ENCODE measurements at places on chromosomes 1 and 21.
A peak's percentile ranks its signal among the peaks of the same experiment; 100 is the strongest.

DNA sequence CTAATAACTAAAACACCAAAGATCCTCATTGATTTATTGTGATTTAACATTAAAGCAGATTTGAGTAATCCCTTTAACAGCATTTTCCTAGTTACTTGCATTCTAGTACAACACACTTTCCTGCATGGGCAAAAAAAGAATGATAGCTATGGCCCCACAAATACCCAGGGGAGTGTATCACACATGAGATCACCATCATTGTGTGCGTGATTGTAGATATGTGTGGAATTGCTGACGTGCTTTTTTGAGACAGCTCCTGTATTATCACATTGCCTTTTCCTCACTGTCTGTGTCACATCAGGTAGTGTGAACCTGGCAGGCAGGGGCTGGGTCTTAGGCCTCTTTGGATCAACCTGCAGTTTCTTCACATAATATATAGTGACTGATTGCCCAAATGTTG is 48.5 kb upstream of the SAMD13 start:
- DNase-seq, result no peak

GRCh38 chr1:197481101-197481500 is 213.0 kb downstream of the CRB1 start:
- no peak for DNase-seq

DNA sequence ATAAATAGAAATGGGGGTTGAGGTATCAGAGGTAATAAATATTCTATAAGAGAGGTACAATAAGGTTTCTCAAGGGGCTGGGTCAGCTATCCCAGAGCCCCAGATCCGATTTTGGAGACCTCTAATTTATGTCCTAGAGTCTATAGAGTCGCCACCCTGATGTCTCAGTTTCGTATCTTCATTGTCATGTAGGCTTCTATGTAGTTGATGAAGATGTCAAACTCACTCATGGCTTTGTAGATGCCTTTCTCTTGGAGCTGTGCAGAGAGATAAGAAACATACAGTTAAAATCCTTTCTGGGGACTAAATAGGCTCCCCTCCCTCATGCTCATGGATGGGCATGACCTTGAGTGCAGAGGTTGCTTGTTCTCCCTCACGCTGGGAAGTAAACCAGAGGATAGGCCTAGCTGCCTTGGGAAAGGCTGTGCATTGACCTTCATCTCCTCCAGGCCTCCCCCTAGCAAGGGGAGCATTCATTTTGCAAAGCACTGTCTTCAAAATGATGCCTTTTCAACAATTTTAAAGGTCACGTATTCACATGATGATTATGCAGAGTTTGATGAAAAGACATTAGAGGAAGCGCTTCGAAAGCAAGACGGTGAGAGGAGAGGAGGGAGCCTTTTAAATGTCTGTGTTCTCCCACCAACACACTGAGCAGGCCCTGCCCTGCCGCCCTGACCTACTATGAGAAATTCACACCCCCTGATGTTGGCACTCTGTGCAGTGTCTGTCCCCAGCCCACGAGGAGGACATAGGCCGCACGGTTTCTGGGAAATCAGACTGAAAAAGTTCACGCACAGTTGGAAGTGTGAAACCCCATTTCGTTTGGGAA is 1.9 kb upstream of the IL19 start:
- DNase-seq, result no peak

DNA sequence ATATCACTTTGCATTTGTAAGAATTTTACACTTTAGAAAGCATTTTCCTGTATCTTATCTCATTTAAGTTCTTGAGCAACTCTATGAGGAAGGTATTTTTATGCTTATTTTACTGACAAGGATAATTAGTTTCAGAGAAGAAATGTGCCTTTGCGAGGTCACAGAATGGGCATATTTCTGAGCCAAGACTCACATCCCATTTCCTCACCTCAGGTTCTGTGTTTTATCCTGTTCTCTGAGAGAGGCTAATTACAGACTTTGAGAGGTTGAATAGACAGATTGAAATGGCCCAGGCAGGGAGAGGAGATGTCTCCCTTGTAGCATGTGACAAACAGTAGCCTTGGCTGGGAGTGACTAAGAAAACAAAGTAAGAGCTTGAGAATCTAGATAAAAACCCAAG is 39.1 kb upstream of the ZC3H11B start:
- no peak for DNase-seq

GRCh38 chr1:156608036-156608674 is 6.9 kb upstream of the GPATCH4 start:
- DNase-seq, result peak; percentile 80

- no peak for DNase-seq
Observed at GRCh38 chr1:49060766-49061165, 284.1 kb upstream of the BEND5 start.

DNA sequence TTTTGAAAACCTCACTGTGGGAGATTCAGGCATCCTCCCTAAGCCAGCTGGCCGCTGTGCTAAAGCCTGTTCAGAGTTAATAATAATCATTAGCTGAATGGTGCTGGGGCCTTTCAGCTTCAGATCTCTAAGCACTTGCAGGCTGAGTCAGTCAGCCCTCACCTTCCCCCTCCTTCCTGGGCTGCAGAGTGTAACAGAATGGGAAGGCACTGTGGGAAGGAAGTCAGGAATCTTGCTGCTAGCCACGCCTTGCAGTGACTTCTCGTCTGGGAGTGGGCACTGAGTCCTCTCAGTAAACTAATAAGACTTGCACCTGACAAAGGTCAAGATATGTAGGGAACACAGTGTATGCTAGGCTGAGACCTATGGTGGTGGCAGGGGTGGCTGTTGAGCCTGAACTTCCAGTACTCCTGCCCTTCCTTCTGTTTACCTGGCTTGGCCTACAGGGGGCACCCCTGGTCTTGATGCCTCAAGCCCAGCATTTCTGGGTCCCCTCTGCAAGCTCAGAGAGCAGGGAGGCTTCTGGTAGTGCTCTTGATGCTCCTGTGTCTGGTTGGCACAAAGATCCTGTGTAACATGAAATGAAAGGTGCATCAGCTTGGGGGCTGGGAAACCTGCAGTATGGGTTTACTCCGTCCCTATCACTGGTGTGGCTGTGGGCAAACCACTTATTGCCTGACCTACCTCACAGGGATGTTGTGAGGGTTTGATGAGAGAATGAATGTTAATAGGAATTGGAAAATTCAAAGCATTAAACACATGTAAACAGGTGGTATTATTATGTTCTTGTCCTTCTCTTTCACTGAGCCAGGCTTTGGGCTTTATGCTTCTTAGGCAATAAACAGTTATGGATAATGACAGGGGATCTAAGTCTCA is 6.0 kb downstream of the CYB561D1 start:
- DNase-seq, result peak; percentile 51

- no peak for DNase-seq
Observed at GRCh38 chr1:62800281-62800680, 16.3 kb downstream of the ATG4C start.

- DNase-seq, result no peak
Observed at GRCh38 chr21:41933313-41934079, 20.3 kb downstream of the C2CD2 start.

DNA sequence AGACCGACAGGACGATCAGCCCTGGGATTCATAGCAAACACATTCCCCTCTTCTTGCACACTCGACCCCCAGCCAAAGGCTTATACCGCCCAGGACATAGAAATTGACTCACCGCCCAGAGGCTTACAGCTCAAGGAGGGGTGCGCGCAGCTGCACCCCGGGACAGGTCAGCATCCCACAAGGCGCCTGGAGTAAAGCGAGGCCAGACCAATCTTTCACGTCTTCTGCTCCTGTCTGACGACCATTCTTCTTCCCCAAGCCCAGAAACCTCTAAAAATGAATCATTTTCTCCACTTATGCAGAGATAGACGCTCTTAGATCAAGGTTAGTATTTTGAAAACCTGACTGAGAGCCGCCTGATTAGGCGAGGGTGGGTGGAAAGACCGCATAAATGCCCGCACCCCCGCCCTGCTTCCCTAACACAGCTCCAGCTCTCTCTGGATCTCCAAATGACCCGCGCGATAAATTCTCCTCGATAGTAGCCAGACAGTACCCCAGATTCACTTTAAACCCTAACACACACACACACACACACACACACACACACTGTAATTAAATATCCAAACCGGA is 1.9 kb upstream of the LHX8 start:
- DNase-seq, result no peak

DNA sequence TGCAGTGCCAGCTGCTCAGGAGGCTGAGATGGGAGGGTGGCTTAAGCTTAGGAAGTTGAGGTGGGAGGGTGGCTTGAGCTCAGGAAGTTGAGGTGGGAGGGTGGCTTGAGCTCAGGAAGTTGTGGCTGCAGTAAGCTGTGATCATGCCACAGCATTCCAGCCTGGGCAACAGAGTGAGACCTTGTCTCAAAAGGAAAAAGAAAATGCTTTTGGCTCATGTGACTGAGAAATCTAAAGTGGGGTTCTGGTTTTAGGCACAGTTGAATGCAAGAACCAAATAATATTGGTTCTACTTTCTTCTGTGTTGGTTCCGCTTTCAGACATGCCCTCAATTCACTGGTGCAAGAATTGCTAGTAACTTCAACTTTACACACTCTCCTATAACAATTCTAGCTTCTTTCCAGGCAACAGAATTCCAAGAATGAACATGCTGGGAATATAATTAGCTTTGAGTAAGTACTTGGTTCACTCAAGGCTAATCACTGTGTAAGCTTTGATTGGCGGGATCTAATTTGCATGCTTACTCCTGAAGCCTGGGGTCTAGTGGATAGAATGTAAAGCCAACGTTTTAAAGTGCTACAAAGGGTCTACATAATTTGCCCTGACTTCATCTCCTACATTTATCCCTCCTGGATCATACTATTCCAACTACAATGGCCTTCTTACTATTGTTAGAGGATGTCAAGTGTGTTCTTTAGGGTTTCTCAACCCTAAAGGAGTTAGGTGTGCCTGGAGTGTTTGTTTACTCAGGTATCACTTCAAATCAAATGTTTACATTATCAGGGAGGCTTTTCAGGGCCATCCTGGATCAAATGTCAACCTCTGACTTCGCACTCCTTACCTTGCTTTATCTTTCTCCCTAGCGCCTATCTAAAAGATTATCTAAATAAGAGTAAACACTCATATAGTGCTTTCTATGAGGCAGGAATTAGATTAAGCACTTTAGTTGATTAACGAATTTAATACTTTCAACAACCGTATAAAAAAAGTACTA is 115.1 kb downstream of the SLC16A1 start:
- DNase-seq, result no peak

- no peak for DNase-seq
Observed at GRCh38 chr1:8419172-8419571, 101.3 kb downstream of the SLC45A1 start.

- DNase-seq, result no peak
Observed at GRCh38 chr1:39677645-39678044, 5.7 kb upstream of the NT5C1A start.

DNA sequence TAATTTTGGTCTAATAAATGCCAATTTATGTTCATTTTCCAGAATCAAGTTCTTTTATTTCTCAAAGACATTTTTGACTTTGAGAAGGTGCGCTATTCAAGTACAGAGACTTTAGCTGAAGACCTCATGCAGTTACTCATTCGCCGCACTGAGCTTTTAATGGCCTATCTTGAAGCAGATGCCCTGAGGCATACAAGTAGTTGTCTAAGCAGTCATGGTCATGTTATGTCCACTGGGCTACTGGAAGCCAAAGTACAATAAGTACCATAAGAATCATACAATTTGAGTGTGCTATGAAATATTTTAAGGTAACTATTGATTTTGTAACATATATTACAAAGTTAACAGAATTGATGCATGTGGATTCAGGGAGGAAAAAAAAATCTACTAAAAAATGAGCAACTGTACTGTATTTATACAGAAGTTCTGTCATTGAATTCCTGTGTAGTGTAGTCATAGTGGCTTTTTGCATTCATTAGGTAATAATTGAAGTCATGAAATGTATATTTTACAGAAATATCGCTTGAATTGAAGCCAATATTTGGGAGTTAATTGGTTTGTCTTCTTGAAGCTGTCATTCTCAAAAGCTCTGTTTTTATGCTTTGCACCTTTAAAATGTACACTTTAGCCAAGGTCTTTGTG is 13.5 kb upstream of the NEXN start:
- no peak for DNase-seq

GRCh38 chr1:70745199-70745598 is 302.4 kb downstream of the PTGER3 start:
- no peak for DNase-seq

GRCh38 chr21:14541841-14542490 is 4.1 kb downstream of the SAMSN1 start:
- DNase-seq, result no peak

- DNase-seq, result no peak
Observed at GRCh38 chr1:6466023-6466422, at the start of gene TNFRSF25. TSS of gene TNFRSF25 (minus strand) at chr1:6466173. CDS start at chr1:6466107, 66 bp downstream.

DNA sequence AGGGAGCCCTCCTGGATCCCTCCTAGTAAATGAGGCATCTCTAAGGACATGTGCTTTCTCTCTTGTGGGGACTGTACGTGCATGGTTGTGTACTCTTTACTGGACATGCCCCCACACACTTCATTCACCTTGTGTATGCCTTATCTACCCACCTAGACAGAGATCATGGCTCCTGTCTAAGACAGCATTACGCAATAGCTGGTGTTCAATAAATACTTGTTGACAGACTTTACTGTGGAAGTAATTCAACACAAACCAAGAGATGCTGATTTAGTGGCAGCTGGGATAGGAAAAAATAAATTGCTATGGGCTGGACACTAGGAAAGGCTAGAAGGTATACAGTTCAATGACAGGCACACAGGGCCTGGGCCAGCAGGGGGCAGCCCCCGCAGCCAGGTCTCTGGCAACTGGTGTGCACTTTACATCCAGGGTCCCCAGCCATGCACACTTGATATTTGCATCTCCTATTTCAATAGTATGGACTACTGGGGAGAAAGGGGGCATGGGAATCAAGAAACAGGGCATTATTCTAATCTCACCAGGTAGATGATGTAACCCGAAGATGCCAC is 24.2 kb downstream of the TRABD2B start:
- DNase-seq, result no peak

DNA sequence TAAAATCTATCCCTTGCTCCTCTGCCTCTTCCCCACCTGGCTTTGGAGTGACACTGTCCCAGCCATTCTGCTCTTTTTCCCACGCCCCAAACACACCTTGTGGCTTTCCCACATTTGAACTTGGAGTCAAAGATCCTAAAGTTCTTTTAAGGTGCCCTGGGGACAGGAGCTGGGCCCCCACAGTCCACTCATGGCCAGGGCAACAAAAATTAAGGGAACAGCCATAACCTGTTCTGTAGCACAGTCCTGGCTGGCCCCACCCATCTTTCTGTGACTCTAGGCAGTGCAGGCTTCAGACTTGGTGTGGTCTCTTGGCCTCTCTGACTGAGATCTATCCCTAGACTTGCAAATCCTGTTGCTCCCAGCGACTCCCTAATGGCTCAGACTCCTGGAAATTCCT is 143.0 kb upstream of the MAGI3 start:
- no peak for DNase-seq

DNA sequence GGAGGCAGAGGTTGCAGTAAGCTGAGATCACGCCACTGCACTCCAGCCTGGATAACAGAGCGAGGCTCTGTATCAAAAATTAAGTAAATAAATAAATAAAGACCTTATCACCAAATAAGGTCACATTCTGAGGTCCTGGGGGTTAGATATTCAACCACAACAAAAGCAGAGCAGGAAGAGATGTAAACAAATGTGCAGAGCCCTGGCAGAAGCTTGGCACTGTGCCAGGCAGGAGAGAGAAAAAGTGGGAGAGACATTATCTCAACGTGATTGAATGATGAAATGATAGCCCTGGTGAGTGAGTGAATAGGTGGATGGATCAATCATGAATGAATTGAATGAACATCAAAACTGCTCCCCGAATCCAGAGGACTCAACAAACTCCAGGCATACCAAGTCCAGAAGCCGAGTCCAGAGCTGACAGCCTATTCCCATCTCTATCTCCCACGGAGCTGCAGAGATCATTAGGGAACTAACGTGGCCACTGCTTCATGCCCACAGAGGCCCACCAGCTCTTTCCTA is 150.7 kb downstream of the TOMM20 start:
- no peak for DNase-seq

GRCh38 chr21:38948377-38949069 is 142.8 kb downstream of the ETS2 start:
- no peak for DNase-seq
